ENCODE measurements at places on chromosomes 7 and 10.

DNA sequence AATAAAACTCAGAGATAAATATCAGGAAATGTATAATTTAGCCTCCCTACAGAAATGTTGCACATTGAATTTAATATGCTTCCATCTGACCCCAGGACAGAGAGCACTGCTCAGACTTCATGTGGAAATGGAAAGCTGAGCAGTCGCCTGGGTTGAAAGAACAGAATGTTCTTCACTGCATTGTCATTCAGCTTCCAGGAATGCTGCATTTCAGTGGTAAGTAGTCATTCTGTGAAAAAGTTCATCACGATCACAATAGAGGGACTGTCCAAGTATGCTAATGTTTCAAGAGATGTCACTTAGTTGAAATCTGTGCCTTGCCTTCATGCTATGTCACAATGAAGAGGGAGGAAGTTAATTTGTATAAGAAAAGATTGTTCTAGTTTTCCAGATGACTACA is 147.3 kb downstream of the NRCAM start:
- DNase-seq, result peak; percentile 98

- peak; percentile 56 for DNase-seq
These were observed 82.3 kb upstream of the FZD1 start for GRCh38 chr7:91181949-91182348.

- peak; percentile 34 for DNase-seq
These were observed 99.6 kb downstream of the JMJD1C start for GRCh38 chr10:63365976-63366765.

DNA sequence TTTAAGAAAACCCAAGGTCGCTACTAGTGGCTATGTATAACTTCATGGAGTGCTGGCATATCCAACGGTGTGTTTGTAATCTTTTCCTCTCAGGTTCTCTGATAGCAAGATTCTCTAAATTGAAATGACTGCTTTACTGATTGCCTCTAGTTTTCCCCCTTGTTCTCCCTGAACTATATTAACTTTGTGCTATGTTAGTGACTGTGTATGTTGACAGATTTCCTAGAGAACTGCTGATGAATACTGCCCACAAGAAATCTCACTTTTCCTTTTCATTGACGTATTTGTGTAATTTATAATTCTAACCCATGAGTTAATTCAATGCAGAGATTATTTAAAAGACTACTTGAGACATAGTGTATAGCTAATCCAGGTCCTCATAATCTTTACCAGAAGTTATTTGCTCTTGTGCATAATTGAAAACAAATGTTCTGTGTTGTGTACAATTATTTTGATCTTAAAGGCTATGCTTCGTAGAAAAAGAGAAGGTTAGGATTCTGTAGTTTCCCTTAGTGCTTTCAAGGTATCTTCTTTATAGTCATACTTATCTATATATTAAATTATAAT is 70.6 kb upstream of the GLCCI1 start:
- no peak for DNase-seq

Data from LHCN-M2 (cell line).